ELR (cell line): ENCODE measurements at places on chromosomes 1 and 21.

DNA sequence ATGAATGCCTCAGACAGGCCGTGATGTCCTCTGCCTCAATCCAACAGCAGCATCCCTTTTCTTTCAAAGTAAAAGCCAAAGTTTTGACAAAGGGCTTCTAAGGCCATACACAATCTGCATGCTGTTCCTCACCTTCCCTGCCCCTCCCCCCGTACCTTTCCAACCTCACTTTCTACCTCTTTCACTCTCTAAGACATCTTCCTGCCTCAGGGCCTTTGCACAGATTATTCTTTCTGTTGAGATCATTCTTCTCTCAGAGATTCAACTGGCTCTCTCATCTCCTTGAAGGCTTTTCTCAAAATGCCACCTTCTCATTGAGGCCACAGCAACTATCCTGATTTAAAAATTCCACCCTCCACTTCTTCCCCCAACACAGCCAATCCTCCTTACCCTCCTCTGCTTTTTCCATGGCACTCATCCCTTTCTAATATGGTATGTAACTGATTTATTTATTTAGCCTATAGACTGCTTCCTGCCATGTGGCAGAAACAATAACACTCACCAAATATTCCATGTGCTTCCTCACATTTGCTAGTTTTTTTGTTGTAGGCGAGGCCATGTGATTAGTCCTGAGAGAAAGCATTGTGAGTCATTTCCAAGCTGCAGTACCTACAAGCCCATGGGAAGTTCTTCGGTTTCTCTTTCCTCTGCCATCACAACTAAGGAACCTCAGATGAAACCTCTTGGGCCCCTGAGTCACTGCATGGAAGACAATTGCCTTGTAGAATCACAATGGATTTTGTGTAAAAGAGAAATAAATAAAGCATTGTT is 58.7 kb upstream of the GADD45A start:
- DNase-seq: peak; percentile 97

DNA sequence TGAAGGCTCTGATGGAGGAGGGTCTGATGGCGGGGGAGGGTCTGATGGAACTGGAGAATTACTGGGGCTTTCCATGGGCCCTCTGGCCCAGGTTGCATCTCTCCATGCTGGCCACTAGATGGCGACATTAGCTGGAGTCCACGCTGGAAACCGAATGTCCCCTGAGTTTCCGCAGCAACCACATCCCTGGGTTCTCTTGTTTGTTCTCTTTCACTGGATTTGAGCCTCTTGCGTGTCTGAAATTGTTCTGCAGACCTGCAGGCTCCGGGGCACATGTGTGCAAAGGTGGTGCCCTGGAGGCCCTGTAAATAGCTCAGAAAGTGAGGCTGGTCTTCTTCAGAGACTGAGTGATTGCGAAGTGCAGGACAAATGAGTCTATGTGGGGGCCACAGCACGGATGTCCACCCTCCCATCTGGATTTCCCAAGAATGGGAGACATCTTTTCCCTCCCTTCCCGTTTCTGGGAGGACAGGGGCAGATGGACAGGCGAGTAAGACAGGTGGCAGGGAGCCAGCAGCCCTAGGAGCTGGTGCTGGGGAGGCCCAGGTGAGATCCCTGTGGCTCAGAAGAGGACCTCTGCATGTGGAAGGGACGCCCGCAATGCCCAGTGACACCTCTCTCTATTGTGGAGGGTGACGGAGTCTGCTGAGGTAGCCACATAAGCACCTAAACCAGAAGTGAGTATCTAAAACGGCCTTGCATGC is 73.2 kb upstream of the ABCG1 start:
- peak; percentile 61 for DNase-seq

DNA sequence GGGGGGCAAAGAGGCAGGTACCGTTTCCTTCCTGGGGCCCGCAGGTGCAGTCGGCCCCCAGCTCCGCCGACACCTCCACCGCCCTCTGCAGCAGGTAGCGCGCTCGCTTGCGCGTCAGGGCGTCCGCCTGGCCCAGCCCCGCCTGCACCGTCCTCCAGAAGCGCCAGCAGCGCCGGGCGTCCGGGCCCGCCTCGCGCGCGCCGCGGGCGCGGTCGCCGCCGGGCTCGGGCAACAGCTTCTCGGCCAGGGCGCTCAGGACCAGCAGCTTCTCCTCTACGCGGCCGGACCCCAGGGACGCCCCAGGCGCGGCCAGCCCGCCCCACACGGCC is 863 bp downstream of the TARBP1 start:
- DNase-seq: peak; percentile 63

DNA sequence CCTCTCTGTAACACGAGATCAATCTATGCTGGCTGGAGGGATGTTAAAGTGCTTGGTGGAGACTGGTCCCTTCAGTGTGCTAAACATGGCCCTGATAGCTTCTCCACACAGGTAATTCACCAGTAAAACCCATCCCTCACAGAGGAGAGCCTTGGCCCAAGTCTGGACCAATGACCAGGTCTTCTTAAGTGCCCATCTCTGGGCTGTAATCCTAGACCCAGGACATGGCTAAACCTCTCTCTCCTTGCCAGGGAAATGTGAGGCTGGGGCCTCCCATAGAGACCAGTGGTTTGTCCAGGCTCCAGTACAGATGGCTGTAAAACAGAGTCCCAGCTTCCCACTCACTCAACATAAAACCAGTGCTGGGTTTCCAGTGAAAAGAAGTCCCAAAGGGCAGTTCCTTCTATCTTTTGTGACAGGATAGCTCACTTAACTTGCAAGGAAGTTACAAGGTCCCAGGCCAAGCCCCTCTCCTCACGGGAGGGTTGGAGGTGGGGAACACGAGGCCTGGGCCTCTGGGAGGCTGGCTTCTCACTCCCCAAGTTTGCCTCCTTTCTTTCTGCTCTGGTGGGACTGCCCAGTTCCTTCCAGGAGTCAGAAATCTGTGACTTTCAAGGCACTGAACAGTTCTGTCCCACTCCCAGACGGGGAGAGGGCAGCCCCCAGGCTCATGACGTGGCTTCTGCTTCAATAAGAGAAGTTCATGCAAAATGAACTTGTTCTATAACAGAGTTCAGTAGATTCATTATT is 2.2 kb upstream of the KIF17 start:
- DNase-seq: no peak

GRCh38 chr1:185420588-185421081 is 103.6 kb upstream of the IVNS1ABP start:
- no peak for DNase-seq

GRCh38 chr1:93995837-93996536 is 86.8 kb upstream of the GCLM start:
- DNase-seq: no peak

- peak; percentile 61 for DNase-seq
These were observed 15.5 kb downstream of the LYPLAL1 start for GRCh38 chr1:219189021-219189824.

DNA sequence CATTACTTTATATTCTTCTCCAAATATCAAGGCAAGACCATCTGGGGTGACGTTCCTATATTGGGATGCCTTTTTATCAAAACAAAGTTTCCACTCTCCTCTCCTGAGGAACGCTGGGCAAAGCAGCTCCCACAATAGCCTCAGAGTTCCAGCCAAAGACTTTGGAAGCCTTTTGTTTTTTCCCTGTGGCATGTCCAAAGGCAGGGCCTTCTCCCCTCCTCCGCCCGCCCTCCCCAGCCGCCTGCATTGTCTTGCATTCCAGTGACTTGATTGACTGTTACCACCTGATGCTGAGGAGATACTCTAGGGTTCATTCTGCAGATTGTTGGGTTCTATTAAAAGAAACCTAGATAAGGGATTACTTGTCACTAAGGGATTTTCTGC is 43.5 kb downstream of the PROX1 start:
- no peak for DNase-seq

DNA sequence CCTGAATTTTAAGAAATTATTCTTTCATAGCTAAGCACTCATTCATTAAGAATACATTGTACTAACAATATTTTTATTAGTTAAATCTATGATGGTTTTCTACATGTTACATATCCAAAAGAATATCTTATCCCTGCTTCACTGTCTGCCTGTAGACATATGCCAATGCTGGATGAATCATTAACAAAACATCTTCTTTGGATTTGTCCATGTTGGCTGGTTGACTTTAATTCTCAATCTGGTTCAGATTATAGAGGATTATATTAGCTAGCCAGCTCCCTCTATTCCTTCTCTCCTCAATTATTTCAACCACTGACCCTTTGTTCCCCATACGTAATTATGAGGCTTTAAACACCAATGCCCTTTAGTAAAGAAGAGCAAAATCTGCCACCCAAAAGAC is 138.9 kb upstream of the DMRTA2 start:
- DNase-seq: no peak

GRCh38 chr1:159177272-159177907 is 6.0 kb downstream of the CADM3 start:
- peak; percentile 75 for DNase-seq

- no peak for DNase-seq
These were observed 10.6 kb downstream of the PRDX1 start for GRCh38 chr1:45510972-45511527.

- no peak for DNase-seq
These were observed 33.1 kb downstream of the TRIM67 start for GRCh38 chr1:231194843-231195516.

DNA sequence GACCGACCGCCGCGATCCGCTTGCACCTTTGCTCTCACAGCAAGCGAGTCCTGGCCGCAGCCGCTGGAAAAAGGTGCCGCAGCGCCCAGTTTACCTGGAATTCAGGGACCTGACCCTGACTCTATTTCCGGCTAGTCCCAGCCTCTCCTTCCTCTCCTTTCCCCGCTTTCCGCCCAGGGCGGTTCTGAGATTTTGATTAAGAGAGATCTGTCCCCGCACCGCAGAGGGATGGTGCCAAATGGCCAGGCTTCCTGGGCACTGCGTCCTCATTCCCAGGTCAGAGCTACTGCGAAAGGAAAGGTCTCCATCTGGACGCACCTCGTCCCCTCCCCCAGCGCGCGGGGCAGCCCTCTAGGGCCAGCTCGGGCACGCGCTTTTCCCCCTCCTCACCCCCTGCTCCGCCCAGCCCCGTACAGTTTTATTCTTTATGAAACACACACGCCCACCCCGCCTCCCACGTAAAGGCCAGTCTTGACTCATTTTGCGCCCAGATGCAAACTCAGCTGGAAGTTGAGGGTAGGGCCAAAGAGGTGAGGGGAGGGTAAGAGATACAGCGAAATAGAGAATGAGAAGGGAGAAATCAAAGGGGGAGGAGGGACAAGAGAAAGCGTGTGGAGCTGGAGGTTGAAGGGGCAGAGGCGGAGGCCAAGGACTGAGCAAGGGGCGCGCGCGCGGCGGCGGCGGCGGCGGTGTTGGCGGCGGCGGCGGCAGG is 411.8 kb upstream of the ESRRG start:
- DNase-seq: no peak

DNA sequence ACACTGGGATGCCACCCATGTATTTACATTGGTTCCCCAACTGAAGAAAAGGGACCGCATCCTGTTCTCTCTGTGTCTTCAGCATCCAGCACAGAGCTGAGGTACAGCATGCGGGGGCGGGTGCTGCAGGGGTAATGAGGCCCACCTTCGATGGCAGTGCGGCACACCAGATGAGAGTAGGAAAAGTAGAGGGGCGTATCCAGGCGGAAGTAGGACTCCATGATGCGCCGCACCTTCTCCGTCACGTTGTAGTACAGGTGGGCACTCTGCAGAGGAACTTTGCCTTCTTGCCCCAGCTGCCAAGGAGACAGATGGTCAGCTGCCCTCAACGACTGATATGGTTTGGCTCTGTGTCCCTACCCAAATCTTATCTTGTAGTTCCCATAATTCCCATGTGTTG is 10.0 kb upstream of the CLDN19 start:
- no peak for DNase-seq

DNA sequence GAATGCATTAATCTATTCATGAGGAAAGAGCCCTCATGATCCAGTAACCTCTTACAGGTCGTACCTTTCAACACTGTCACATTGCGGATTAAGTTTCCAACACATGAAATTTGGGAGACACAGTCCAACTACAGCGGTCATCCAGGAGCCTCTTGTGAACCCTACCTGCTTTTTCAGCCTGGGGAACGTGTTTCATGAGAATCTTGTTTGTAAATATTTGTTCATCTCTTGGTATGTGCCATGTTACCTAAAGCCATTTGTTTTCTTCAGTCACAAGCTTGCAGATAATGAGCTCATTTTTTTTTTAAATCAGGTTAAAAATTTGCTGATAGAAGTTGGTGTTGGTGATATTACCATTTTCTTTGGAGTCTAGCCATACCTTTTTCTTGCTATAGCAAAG is 37.2 kb upstream of the PDC start:
- no peak for DNase-seq

GRCh38 chr1:230185076-230186001 is 118.3 kb downstream of the GALNT2 start:
- DNase-seq: peak; percentile 5

- no peak for DNase-seq
These were observed 211.5 kb downstream of the TRABD2B start for GRCh38 chr1:47785561-47786271.

DNA sequence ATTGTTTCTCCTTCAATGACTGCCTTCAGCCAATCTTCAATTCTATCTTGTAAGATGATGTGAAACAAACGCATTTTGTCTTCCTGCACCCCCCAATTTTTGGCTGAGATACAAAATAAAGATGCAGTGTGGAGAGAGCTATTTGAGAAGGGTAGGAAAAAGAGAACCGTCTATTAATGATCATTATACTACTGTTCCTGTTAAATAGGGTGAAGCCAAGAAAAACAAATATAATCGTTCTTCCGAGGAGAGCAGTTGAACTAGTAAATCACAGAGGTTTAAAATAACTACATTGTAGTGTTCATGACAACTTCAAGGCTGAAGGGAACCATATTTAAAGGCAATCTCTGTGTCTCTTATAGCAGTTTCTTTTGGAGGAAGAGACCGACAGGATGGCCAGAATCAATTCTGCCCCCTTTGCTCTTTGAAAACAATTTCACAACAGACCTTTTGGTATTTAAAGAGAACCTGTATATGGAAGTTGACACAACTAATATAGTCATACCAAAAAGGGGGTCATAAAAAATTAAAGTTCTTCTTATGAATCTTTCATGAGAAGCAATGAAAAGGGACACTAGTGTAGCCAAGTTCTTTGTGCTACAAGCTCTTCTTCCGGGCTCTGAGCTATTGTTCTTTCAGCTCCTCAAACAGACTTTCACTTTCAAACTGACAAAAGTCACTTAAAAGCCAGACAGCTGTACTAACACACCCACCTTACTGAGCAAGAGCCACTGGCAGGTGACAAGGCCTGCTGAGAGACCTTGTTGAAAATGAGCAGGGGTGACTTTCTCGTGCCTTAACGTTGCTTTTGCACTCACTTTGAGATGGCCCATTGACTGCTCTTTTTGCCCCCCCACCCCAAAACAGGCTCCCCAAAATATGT is 30.9 kb downstream of the PROX1 start:
- no peak for DNase-seq

DNA sequence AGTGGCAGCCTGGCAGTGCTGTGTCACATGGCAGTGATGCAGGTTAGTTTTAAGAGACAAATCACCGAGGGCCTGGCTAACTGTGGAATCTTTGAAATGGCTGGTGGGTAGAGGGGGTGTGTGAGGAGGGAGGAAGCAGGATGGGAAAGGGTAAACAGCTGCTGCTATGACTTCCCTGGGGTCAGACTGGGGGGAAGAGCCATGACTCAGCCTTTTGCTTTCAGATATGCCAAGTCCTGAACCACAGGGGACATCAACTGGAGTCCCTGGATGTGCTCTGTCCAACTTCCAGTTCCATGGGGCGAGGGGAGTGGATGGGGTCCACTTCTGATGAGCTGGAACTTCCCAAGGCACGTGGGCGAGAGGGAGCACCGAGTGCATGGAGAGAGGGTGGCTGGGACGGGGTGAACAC is 121.1 kb upstream of the ADAR start:
- DNase-seq: peak; percentile 35

GRCh38 chr1:118575060-118575459 is 390.0 kb upstream of the SPAG17 start:
- DNase-seq: no peak
